ENCODE measurements at places on chromosomes 12 and 14.

- peak; percentile 75 for DNase-seq
These were observed 1.4 kb downstream of the PCK2 start for GRCh38 chr14:24095271-24096068.

- no peak for DNase-seq
These were observed 6.5 kb downstream of the TMBIM4 start for GRCh38 chr12:66163289-66163688.

- DNase-seq = no peak
These were observed 56.4 kb downstream of the RAB35 start for GRCh38 chr12:120060196-120060595.

GRCh38 chr12:49017891-49018260 lies 700 bp downstream of the PRKAG1 start:
- DNase-seq = peak; percentile 47

DNA sequence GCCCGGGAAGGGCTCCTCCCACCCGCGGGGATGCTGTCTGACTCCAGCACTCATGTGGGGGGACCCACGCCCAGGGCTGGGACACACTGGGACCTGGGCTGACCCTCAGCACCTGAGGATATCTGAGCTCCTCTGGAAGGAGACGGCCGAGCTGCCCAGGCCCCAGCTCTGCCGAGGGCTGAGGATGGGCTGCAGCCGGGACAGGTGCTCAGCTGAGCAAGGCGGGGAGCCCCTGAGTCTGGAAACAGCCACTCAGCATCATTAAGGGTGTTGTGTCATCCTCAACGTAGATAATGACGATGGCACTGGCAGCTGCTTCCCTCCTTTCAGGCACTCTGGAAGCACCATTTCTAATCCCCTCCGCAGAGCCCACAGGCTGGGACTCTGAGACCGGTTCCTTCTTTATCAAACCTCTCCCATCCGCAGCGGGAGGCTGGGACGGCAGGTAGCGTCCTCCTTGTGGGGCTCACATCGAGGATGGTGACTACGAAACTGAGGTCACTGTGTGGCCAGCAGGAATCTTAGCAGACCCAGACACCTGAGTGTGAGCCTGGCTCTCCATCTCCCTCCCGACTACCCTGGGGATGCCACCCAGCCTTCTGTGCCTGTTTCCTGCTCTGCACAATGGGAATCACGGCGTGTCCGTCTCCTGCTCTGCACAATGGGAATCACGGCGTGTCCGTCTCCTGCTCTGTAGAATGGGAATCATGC lies 26.7 kb upstream of the SFSWAP start:
- DNase-seq = peak; percentile 16

GRCh38 chr14:95707327-95707726 lies 6.6 kb downstream of the TCL1A start:
- no peak for DNase-seq

DNA sequence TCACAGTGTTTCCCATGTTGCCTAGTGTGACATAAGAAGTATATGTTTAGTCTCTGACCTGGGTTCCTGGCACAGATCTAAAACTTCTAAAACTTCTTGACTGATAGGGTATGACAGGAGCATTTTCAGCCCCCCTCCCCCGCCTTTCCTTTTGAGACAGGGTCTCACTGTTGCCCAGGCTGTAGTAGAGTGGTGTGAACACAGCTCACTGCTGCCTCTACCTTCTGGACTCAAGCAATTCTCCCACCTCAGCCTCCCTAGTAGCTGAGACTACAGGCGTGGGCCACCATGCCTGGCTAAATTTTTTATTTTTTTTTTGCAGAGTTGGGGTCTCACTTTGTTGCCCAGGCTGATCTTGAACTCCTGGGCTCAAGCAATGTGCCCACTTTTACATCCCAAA lies 421.1 kb upstream of the RGS6 start:
- no peak for DNase-seq

GRCh38 chr14:54698501-54698900 lies 131.6 kb downstream of the SAMD4A start:
- no peak for DNase-seq

- no peak for DNase-seq
These were observed 250.0 kb upstream of the PLEKHG7 start for GRCh38 chr12:92452763-92453162.

- DNase-seq = no peak
These were observed 37.0 kb downstream of the B4GALNT3 start for GRCh38 chr12:496736-497135.

DNA sequence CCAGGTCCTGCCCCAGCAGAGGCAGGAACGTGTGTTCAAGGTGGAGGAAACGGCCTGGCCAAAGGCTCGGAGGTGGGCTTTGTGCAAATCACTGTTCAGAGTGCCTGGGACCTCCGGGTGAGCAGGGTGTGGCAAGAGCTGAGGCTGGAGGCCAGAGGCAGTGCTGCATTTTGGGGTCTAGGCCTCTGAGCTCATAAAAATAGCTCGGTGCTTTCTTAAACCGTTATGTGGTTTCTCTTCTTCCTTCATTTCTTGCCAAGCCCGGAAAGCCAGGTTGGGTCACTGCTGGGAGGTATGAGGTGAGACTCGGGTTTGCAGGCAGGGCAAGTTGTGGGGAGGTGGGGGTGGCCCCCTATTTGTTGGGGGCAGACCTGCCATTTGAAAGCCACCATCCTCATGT lies 178.8 kb upstream of the MYL2 start:
- DNase-seq = no peak

Data from NCI-H146 (cell line).